NCI-H1092 treated with DMSO at 0.1 percent for 48 hours (cell line): ENCODE measurements at places on chromosomes 5 and 9.

- no peak for DNase-seq
Observed at GRCh38 chr9:36149197-36149596, 12.7 kb downstream of the GLIPR2 start.

DNA sequence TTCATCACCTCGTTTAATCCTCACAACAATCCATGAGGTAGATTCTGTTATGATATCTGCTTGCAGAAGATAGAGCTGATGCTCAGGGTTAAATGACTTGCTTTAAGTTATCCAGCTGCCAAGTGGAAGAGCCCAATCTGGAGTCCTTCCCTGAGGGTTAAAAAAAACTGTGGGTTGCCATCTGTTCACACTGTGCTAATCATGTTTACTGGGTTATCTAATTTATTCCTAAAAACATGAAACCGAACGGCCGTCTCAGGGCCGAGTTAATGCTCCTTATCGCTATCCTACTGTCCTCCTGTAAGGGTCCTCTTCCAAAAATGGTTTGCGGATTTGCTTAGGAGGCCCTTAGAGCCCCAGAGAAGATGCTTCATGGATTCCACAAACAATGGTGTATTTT, 153.3 kb downstream of the YIPF5 start:
- DNase-seq, result peak; percentile 3

DNA sequence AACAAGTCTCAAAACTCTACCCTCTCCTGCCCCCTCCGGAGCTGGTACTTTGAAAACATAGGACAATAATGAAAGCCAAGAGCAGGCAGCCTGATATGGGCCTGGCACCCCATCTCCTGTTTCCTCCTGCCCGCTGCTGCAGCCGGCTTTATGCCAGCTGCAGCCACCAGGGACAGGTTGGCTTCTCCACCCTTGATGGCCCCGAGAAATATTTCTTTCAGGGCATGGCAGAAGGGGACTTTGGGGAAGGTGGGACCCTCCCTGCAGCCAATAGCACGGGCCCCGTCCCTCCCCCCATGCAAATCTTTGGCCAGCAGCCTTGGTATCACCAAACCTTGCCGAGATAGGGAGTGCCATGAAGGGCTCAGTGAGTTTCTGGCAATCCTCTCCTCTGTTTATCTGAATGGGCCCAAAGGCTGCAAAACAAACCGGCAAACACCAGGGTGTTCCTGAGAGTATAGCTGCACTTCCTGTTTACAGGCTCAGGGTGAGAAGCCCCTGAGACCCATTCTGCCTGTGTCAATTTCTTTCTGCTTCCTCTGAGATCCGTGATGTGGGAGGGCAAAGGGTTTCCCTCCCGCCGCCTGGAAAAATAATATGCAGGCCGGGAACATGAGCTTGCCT, 73.4 kb upstream of the BOD1 start:
- peak; percentile 26 for DNase-seq

DNA sequence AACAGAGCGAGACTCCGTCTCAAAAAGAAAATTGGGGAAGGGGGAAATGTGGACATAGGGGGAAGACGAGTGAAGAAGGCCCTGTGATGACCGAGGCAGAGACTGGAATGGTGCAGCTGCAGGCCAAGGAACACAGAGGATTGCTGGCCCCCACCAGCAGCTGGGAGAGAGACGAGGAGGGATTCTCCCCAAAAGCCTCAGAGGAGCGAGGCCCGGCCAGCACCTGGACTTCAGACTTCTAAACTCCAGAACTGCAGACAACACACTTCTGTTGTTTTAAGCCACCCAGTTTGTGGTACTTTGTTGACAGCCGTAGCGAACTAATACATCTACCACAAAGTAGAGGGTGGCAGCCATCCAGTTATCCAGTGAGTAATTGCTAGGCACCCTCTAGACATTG, 124.6 kb downstream of the ATPSCKMT start:
- DNase-seq, result no peak

DNA sequence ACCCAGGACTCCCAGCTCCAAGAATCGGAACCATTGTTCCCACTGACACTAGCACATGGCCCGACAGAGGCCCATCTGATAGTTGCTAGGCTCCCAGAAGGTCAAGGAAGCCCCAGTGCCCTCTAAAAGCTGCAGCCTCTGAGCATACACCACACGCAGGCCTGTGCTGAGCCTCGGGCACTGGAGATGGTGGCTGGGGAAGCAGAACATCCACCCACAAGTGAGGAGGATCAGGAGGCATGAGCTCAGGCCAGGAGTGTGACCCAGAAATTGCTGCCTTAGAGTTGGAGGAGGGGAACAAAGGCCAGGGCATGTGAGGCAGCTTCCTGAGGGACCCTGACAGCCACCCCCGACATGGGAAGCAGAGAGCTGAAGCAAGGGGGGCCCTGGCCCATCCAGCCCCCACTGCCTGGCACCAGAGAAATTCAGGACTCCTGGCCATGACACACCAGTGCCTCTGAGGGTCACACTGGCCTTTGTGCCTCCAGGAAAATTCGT, 21.4 kb downstream of the IPPK start:
- no peak for DNase-seq

- no peak for DNase-seq
Observed at GRCh38 chr9:77865385-77866047, 166.1 kb downstream of the GNAQ start.

- DNase-seq, result no peak
Observed at GRCh38 chr5:98942847-98943246, 14.0 kb upstream of the CHD1 start.

- DNase-seq, result no peak
Observed at GRCh38 chr9:134590240-134591081, 51.1 kb upstream of the COL5A1 start.

GRCh38 chr5:162607879-162608278, 540.3 kb downstream of the GABRG2 start:
- DNase-seq, result no peak
